ENCODE measurements at places on chromosomes 16 and 17.
A peak's percentile ranks its signal among the peaks of the same experiment; 100 is the strongest.

DNA sequence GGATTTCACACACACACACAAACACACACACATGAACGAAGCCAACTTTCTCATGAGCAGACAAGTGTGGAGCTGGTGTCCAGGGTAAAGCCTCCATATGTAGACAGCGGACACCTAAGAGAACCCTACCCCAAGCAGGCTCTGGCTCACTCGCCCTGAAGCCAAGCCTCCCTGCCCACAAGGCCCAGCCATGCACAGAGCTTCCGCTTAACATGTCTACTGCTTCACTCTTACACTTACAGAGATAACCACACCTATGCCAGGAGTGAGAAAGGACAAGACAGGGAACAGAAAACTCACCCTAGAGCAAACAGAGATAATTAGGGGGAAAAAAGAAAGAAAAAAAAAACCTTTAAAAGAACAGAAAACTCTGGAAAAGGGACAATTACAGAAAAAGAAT is 67.5 kb downstream of the CYTH1 start:
- DNase-seq: no peak

DNA sequence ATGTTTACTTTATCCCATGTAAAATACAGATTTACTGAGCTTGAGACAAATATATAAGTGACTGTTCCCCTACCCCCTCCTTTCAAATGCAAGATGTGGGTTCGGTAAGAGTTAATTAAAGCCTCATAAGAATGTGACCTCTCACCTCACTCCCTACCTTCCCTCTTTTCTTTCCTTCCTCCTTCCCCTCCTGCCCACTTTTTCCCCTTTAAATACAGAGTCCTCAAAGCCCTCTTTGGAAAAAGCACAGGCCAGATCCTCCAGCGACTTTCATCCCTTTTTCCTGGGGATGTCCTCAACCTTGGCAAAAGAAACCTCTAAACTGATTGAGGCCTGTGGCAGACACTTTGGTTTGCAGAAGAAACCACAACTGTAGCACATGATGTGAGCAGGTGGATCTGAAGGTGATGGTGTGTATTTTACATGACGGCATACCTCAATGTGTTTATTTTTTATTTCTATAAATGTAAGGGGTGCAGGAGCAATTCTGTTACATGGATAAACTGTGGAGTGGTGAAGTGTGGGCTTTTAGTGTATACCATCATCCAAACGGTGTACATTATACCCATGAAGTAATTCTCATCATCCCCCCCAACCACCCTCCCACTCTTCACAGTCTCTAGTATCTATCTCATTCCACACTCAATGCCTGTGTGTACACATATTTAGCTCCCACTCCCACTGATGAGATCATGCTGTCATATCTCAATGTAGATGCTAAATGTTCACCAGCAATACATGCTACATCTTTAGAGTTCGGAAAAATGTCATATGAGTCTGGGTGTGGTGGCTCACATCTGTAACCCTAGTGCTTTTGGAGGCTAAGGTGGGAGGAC is 77.7 kb downstream of the XYLT1 start:
- DNase-seq: no peak

GRCh38 chr16:12062343-12063003 is 85.9 kb downstream of the SNX29 start:
- peak; percentile 68 for DNase-seq

DNA sequence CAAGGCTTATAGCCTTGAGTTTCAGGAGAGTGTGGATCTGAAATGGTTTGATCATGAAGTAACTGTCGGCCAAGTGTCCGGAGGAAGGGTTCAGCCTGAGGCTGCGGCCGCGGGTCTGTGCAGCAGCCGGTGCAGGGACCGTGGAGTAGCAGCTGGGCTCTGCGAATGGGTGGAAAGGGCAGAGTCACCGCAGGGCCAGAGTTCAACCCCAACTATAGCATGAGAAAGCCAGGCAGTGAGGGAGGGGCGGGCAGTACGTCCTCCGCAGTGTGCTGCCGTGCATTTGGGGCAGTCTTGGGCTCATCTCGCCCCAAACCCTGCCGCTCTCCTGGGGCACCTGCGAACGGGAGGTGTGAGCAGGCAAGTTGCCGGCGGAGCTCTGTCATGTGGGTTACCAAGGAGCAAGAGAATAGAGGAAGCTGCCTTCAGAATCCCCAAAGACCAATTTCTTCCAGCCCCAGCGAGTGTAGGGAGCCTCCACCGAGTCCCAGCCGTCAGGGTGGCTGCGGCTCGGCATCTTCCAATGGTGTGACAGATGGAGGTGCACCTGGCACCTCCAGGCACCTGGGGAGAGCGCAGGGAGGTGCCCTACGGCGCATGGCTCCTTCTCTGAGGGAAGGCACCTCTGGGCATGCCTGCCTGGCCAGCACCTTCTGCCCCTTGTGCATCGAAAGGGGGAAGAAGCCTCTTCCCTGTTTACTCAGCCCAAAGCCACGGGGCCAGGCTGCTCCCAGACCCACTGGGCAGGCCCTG is 87.3 kb downstream of the RPA1 start:
- DNase-seq: no peak

DNA sequence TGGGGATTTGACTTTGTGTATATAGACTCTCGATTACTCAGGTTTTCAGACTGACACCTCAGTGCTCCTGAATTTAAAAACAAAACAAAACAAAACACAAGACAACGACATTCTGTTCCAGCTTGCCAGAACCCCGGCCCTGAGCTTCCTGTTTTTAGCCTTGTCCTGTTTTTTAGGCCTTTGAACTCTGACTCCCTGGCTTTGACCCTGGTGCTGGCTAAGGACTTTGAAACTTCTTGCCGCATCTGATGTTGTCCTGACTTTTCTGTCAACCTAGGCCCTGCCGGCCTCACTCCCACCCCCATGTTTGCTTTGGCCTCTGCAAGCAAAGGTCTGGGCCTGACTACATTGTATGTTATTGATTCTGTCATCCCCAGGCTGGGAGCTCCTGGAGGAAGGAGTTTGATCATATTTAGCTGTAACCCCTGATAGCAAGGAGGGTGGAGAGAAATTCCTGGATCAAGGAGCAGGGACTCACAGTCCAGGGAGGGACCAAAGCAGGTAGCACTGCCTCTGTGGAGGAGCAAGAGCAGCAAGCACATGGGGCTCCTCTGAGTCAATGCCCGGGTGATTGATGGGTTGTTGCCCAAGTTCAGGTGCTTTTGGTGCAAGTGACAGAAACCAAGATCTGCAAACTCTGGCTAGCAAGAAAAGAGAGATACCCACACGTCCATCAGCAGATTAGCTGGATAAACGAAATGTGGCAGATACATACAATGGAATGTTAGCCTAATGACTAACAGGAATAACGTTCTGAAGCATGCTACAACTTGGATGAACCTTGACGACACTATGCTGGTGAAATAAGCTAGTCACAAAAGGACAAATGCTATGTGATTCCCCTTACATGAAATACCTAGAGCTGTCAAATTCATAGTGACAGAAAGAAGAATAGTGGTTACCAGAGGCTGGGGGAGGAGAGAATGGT is 7.7 kb downstream of the CCL16 start:
- peak; percentile 19 for DNase-seq

GRCh38 chr17:80937462-80938381 is 53.9 kb upstream of the CHMP6 start:
- DNase-seq: peak; percentile 49

DNA sequence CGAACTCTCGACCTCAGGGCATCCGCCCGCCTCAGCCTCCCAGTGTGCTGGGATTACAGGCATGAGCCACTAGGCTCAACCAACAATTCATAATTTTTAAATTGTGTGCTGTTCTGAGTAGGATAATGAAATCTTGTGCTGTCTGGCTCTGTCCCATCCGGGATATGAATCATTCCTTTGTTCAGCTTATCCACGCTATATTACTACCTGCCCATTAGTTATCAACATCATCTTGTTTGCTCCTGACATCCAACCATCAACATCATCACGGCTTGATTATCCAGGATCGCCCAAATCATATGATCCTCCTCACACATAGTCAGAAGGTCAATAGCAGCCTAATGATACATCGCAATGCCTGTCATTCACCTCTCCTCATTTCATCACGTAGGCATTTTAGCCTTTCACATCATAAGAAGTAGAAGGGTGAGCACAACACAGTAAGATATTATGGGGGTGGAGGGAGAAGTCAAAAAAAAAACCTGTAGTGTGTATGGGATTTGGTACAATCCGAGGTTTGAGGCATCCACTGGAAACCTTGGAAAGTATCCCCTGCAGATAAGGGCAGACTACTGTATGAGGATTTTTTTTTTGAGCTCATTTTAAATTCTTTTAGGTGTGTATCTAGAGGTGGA is 77.0 kb upstream of the SIAH1 start:
- no peak for DNase-seq

- no peak for DNase-seq
These were observed 94.3 kb downstream of the ATF7IP2 start for GRCh38 chr16:10480151-10480550.

GRCh38 chr17:5892921-5893675 is 177.1 kb upstream of the WSCD1 start:
- no peak for DNase-seq

GRCh38 chr16:53849994-53850393 is 146.0 kb downstream of the FTO start:
- DNase-seq: no peak

DNA sequence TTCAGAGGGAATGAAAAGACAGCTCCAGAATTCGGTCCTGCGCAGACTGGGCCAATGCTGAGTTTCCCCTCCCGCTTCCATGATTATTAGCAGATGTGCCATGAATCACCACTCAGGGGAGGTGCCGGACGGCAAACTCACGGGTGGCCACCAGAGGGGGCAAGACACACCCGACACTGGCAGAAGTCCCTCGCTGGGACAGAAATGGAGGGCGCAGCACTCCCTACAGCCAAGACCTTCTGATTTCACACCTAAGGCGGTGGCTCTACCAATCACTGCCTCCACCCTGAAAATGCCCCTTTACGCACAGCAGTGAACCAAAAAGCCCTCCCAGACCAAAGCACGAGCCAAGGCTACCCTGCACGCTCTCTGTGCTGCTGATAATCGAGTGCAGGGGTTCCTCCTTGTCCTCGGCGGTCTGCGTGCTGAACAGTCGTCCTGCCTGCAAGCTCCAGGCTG is 26.8 kb downstream of the TRAP1 start:
- DNase-seq: peak; percentile 96

DNA sequence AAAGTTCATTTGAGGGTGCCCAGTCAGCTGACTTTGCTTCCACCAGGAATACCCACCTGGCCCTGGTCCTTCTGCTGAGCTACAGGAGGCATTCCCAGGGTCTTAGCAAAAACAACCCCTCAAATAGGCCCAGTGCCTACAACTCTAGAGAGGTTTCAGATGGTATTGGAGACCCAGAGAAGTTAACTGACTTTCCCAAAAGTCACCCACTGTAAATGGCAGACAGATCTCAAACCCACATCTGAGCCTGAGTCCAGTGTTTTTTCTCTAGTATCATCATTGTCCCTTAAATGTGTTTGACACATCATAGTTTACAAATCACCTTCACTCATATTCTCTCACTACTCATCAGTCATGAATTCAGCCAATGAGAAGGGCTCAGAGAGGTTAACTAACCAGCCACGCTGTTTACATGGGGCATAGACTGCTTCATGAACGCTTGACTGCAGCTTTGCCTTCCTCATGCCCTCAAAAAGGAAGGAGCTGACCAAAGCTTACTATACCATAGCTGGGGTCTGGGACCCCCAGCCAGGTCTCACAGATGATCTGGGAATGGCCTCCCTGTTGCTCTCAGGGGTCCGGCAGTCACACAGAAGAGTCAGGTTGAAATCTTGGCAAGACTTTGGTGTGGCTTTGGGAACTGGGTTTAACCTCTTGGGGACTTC is 3.7 kb downstream of the PHOSPHO1 start:
- no peak for DNase-seq

- no peak for DNase-seq
These were observed 384.1 kb upstream of the CCL2 start for GRCh38 chr17:33870936-33871335.

DNA sequence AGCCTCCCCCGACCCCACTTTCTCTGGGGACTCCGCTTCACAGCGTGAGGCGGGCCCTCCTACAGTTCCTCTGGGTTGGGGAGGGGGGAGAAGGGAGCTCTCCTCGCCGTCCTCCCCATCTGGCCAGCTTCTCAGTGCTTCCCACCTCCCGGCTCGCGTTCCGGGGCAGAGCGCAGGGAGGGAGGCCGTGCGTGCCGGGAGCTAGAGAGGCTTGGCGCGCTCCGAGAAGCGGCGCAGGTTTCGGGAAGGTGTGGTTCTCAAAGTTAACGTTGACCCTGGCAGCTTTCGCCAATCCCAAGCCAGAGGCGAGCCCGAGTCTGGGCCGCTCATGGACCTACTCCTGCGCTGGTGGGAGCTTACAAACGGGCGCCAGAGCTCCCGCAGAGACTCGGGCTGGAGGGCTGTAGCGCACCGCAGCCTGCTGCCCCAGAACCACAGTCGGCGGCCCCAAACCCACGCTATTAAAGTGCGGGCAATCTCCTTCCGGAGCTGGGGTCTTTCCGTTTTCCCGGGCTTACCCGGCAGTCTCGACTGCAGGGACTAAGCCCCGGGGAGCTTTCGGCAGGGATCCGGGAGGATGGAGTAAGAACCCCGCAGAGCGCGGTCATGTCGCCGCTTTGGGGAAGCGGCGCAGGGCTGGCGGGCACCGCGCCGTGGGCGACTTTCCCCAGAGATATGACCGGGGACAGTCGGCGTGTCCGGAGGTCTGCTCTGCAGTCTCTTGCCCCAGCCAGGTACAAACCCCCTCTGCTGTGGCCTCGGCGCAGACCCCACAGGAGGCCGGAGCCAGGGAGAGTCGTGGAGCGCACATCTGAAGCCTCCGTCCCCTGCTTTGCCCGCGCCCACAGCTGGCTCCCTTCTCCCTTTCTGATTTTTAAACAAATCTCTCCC is 787 bp downstream of the CDH11 start:
- peak; percentile 64 for DNase-seq

DNA sequence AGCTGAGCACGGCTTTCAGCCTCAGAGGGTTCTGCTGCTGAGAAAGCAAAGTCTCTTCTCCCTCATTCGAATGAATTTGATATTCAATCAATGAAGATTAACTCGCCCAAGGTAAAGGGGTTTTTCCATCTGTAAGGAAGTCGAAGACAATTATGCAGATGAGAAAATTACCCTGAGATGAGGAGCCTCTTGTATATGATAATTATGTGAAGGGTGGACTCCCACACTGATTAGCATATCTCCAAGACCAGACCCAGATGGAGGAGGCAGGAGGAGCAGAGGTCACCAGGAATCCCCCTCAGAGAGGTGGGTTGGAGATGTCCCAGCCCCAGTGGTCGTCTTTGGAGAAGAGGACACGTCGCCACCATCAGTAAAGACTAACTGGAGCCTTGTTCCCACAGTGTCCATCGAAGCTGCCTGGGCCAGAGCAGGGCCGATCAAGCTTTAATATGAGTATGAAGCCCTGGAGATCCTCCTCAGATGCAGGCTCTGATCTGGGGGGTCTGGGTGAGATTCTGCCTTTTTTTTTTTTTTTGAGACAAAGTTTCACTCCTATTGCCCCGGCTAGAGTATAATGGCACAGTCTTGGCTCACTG is 61.5 kb upstream of the LHX1 start:
- DNase-seq: no peak

Data from astrocyte of the hippocampus (primary cell).